ENCODE measurements at places on chromosomes 16 and 17.

GRCh38 chr16:49120631-49121030 is 161.0 kb downstream of the CBLN1 start:
- DNase-seq, result no peak

- DNase-seq, result no peak
Observed at GRCh38 chr17:36851250-36851649, 86.0 kb upstream of the LHX1 start.

DNA sequence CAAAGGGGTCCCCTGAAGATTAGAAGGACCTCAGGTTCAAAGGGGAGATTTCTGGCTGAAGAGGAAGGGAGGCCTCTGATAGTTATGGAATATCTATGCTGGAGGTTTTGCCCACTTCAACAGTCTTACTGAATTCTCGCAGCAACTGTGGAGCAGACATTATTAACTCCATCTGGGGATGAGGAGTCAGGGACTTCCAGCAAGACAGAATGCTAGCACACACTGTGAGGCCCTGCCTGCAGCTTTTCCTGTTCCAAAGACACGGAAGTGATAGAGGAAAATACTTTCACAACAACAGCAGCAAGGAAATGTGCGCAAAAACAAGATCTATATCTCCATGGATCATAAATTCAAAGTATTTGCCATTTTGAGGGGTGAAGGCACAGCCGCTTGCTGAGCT is 72.8 kb downstream of the RPH3AL start:
- no peak for DNase-seq

DNA sequence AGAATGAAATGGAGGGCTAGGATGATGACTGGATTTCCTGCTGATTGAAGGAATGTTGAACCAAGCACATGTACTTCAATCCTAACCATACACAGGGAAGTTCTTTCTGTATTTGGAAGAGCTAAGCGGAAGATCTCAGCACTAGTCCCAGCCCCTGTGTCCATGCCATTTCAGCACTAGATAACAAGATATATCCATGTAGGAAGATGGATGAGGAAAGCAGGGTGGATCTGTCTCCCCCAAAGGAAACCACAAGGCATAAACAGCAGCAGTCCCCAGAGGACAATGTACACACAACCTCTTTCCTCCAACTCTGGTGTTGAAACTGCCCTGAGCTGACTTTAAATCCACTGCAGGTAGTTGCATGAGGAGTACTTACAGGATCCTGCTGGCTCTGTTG is 75.1 kb downstream of the GRIN2A start:
- DNase-seq, result no peak

DNA sequence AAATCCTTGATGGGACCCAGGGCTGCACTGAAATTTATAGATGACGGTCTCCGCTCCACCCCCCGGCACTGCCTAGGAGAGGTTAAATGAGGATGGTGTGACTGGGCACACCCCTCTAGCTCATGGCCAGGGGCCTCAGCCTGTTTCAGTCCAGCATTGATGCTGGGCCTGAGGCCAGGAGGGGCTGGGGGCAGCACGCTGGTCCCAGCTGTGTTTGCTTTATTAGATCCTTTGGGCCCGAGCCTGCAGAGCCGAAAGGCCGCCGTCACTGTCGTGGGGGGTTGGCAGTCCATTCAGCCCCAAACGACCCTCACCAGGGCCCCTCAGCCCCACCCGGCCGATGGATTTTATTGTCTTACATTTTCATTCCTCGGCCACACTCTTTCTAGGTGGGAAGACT is 10.8 kb upstream of the DOK4 start:
- DNase-seq, result no peak

GRCh38 chr16:8645831-8646230 is 24.3 kb downstream of the METTL22 start:
- DNase-seq, result no peak

- no peak for DNase-seq
Observed at GRCh38 chr17:33404070-33404819, 111.2 kb upstream of the ASIC2 start.

DNA sequence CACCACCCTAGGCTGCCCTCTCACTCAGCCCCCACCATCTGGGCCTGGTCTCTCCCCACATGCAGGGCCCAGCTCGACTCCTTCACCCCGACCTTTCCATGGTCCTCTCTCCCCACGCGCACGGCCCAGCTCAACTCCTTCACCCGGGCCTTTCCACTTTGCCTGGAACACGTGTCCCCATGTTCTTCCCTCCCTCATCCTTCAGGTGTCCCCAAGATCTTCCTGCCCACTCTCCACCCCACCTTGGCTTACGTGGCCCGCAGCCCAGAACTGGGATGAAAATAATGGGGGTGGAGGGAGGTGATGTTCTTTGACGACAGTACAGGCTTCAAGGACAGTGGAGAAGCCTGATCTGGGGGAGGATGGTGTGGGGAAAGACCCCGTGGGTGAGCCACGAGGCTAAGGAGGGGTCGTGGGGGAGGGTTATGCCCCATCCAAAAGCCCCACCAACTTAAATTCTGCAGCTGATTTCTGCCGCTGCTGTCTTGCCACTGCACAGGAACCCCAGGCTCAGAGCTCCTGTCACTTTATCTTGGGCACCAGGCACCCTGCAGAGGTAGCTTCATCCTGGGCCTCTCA is 9.9 kb upstream of the MEAK7 start:
- no peak for DNase-seq

DNA sequence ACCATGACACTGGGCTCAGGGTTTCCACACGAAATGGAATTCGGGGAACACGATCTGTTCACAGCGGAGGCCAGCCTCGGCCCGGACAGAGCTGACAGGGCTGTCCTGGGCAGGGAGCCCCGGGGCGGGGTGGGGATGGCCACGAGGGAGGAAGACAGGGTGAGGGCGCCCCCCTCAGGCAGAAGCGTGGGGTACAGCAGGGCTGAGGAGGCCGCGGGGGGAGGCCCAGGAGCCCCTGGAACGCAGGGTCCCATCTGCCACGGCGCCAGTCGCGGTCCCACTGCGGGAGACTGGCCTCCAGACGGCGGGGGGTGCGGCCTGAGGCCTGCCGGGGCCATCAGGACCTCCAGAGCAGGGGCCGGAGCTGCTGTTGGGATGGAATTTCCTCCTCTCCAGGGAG is 75.9 kb downstream of the LMF1 start:
- no peak for DNase-seq

GRCh38 chr17:50461550-50462132 is 7.0 kb downstream of the CHAD start:
- DNase-seq, result no peak

DNA sequence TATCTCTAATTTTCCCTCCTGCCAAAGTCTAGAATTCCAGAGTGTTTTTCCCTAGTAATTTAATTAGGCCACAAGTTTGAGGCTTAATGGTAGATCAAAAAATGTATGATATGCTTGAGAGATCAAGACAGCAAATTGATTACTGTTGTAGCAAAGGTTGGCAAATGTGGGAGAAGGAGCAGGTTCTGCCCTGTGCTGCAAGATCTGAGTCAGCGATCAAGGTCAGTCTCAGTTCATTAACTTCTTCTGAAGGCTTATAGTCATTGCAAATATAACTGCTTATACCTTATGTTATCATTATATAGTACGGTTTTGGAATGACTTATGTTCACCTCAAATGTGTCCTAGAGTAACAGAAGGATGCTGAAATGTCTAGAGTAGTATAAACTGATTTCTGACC is 231.1 kb upstream of the TBX2 start:
- DNase-seq, result no peak

- DNase-seq, result no peak
Observed at GRCh38 chr17:28577466-28577824, 750 bp upstream of the ALDOC start.

- no peak for DNase-seq
Observed at GRCh38 chr17:28901866-28902818, 737 bp downstream of the DHRS13 start.

DNA sequence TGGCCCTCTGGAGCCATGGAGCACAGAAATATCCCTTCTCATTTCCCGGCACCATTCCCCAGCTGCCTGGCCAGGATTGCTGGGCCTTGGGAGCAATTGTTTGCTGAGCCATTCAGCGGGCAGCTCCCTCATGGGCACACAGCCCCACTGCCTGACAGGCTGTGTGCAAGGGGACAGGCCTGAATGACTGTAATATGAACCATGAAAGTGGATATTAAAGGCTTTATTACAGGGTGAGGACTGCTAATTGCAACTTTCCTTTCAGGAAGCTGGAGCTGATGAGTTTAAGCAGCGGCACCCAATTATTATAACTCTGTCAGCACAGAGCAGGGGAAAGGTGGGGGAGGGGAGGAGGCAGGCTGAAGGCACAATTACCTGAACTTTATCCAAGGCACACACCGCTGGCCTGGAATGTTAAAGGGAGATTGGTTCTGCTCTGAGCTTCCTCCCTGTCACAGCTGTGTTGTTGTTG is 159.8 kb upstream of the SDK2 start:
- DNase-seq, result no peak

GRCh38 chr16:61148930-61149329 is 887.3 kb downstream of the CDH8 start:
- no peak for DNase-seq

- DNase-seq, result no peak
Observed at GRCh38 chr17:7745748-7746470, 28.4 kb downstream of the DNAH2 start.

GRCh38 chr17:61764846-61765245 is 98.5 kb downstream of the BRIP1 start:
- no peak for DNase-seq

DNA sequence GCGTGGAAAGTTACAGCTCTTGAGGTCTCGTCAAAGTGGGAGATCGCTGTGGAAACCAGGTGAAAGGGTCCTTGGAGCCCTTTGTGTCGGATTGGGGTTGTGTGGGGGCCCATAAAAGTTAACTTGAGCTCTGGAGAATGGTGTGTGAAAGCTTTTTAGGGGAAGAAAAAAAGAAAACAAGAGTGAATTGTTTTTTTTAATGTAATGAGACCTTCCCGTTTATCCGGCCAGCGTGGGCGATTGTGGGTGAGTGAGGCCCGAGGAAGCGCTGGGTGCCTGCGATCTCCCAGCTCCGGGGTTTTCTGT is 150.6 kb downstream of the MSI2 start:
- DNase-seq, result no peak

- no peak for DNase-seq
Observed at GRCh38 chr17:28758411-28759121, 14.8 kb downstream of the TRAF4 start.

- no peak for DNase-seq
Observed at GRCh38 chr17:79826204-79826680, 13.0 kb downstream of the CBX4 start.

GRCh38 chr16:68289621-68290329 is 21.0 kb downstream of the SLC7A6OS start:
- DNase-seq, result peak; percentile 63

DNA sequence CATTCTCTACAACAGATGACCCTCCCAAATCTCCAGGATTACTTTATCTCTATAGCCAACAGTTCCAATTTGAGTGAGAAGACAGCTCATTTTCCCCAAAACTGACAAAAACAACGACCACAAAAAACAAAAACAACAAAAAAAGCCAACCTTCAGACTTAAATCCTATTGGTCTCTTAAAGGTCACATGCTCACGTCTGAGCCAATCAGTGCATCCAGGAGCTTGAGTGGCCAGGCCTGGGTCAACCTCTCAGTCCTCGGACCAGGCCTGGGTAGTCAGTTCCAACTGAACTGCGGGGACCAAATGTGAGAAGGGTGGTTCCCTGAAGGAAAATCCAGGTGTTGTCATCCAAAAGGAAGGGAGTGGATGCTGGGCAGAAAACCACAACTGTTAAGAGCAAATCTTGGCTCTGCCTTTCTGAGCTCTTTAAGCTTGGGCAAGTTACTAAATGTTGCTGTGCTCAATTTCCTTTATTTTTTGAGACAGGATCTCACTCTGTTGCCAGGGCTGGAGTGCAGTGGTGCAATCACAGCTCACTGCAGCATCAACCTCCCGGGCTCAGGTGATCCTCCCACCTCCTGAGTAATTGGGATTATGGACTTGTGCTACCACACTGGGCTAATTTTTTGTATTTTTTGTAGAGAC is 43.0 kb upstream of the MSI2 start:
- no peak for DNase-seq

DNA sequence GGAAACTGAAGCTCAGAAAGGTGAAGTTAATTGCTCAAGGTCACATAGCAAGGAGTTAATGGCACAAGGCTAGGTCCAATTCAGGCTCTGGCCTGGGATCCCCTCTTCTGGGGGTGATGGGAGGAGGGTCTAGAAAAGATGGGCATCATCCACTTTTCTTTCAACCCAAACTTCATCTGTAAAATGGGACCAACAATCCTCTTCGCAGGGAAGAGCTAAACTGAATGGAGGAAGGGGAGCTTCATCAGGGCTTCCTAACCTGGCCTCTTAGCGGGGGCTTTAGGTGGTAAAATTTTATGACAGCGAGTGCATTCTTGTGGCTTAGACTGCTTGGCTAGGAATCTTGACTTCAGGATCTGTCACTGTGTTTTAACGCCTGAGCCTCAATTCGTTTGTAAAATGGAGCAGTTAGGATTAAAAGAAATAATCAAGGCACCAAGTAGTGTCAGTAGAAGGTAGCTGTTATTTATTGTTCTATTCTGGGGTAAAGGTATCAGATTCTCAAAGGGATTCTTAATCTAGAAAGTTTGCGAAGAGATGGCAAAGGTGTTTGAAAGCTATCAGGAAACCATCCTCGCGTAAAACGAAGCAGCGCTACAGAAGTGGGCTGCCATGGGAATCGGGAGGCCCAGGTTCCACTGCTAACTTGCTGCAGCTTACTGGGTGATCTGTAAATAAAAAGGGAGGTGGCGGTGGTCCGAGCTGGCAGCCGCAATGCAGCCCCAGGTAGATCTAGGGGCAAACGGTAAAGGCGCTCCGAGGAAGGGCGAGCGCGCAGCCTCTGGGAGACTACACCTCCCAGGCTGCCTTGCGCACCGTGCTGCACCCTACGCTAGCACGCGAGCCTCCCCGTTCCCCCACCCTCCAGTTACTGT is 1.5 kb upstream of the SRCAP start:
- DNase-seq, result peak; percentile 84

DNA sequence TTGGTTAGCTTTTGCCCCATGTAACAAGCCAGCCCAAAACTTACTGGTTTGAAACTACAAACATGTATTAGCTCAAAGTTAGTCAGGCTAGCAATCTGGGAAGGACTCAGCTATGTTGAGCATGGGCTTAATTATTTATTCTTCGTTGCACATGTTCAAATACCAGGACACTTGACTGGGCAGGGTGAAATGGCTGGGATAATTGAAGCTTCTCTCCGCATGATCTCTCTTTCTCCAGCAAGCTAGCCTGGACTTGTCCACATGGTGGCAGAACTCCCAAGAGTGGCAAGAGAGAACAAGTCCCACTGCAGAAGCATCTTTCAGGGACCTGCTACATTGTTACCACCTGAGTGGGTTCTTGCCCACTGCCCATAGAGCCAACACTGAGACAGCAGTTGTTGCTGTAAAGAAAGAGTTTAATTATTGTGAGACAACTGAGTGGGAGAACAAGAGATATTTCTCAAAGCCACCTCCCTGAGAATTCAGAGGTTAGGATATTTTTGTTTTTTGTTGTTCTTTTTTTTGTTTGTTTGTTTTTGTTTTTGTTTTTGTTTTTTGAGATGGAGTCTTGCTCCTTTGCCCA is 16.8 kb upstream of the ATF7IP2 start:
- DNase-seq, result no peak

DNA sequence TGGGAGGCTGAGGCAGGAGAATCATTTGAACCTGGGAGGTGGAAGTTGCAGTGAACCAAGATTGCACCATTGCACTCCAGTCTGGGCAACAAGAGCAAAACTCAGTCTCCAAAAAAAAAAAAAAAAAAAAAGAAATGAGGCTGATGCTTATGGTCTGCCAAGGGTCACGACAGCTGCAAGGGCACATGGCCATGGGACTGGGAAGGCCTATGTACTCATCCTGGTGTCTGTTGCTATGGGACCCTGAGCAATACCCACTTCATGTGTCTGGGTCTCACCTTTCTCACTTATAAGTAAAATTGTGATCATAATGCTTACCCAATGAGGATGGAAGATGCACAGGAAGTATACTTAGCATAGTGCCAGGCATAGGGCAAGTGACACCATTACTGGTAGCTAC is 16.6 kb downstream of the MIEF2 start:
- no peak for DNase-seq
